Mesothelial cell of epicardium (in vitro differentiated cells): ENCODE measurements at places on chromosomes 7 and 10. TPM values are rescaled to one million over a fixed set of nuclear protein-coding genes. Genes with fewer than 3 reads are reported as not detected.

Gene RBM20
- total RNA-seq = 20.5 to 23.3 TPM (median 20.7 TPM) in 3 replicates

DNA sequence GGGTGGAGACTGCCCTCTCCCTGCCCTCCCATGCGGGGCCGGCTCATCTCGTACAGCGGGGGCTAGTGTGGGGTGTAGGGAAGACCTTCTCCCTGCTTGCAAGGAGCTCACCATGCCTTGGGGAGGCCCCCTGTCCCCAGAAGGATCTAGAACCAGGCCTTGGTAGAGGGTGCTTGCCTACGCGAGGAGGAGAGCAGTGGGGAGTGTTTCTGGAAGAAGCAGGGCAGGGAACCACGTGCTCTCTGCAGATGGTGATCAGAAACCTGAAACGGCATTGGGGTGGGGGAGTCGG, 2.7 kb downstream of the MAFK start:
- no peak for DNase-seq

Gene DEPP1
- 8.0 to 11.1 TPM (median 10.1 TPM) in 3 replicates for total RNA-seq

DNA sequence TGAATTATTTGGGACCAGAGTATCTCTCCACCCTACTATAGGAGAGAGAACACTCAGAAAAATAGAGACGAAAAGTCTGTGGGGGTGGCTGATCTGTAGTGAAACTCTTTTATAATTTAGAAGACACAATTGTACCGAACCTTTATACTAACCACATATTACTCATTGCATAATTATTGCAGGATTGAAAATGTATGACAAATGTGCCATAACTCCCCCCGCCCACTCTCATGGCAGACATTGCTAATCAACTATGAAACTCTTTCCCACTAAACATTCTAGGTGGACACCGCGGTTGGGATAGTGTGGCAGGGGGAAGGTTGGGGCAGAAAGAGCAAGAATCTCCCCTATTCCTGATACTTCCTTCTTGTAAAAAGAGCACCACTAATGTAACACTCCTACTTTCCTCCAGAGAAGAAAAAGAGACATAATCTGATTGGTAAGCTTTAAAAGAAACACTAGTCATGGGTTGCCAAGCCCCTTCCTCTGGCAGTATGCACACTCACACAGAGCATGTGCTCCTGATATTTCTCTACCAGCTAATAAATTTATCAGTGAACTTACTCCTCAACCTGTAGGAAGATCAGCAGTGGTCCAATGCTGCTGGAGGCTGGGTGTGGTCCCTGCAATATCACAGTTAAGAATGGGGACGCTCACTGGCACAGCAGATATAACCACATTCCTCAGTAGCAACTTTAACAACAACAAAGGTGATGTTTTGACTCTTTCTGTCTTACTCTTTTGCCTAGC, 18.7 kb upstream of the ARID5B start:
- no peak for DNase-seq

GRCh38 chr7:137684776-137685175, 162.0 kb downstream of the DGKI start:
- no peak for DNase-seq

Gene FAM25A
- total RNA-seq = not detected in 3 replicates

Gene ALOX5
- 8.6 to 10.6 TPM (median 9.6 TPM) in 3 replicates for total RNA-seq

DNA sequence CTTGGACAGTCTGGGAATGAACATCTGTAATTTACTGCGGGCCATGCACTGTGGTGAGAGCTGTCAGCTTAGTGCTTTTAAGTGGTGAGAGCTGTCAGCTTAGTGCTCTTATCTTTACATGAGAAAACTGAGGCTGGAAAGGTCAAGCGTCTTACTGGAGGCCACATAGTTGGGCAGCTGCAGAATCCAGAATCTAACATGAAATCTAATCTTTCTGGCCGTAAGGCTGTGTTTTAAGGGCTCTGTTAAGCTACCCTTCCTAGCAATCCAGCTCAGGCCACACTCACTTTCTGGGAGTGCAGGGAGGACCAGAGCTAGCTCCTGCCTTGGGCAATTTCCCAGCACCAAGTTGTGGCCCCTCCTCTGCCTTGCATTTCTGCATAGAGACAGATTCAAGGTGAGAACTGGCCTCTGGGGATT, 70.2 kb downstream of the SORCS3 start:
- no peak for DNase-seq

GRCh38 chr7:116772423-116772863, 89.9 kb upstream of the CAPZA2 start:
- no peak for DNase-seq

- no peak for DNase-seq
These were observed 14.1 kb upstream of the LAMB1 start for GRCh38 chr7:108016841-108017775.

Gene SCD
- total RNA-seq = 157 to 162 TPM (median 159 TPM) in 3 replicates

DNA sequence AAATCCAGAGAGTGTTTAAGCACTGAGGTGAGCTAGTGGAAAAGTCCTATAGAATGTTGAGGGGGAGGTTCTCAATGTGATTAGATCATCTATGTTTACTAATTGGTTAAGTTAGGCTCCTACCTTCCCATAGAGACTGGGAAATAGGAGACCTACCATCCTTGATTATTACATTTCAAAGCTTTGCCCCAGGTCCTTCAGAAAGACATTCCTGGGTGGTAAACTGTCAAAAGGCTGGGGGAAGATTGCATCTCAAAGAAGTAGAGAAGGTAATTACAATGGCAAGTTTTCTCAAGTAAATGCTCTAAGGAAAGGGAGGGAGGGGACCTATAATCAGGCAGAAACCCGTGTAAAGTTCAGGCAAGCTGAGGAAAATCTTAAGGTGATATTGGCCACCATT, 247.8 kb upstream of the SMIM30 start:
- DNase-seq = no peak

GRCh38 chr7:158587162-158588084, at the start of gene PTPRN2:
TSS of gene PTPRN2 (minus strand) at chr7:158587823.
- peak; percentile 75 for DNase-seq

- no peak for DNase-seq
These were observed 58.9 kb upstream of the STRIP2 start for GRCh38 chr7:129375141-129375938.

- no peak for DNase-seq
These were observed 19.6 kb downstream of the AKR1C1 start for GRCh38 chr10:4982764-4983226.

- no peak for DNase-seq
These were observed 810.2 kb downstream of the CNTNAP2 start for GRCh38 chr7:146926841-146927240.

DNA sequence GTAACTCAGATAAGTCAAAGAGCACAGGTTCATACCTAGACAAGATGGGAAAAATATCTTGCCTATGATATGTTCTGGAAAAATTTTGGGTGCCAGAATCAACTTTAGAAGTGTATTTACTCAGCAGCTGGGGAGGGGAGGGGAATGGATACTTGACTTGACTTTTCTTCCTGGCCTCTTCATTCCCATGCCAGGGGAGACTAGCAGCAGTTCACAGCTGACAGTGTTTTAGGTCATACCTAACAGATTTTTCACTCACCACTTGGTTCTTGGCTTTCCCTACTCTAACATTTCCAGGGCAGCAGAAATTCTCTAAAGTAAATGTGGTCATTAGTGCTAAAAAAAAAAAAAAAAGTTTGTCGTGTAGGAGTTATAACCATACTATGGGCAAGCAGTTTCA, 46.3 kb downstream of the TAS2R16 start:
- no peak for DNase-seq

DNA sequence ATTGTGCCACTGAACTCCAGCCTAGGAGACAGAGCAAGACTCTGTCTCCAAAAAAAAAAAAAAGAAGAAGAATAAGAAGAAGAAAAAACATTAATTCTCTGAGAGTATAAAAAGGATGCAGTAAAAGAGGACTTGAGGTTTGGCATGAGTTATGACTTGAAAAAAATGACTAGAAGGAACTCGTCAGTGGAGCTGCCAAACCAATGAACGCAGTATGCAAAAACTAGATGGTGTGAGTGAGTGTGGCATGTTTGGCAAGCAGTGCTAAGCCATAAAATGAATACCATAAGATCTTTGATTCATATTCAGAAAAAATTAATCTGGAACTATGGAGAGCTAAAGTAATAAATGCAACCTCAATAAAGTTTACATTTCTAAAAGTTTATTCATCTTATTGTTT, 68.6 kb upstream of the MEOX2 start:
- no peak for DNase-seq

Gene NEUROD6
- total RNA-seq = not detected in 3 replicates

Gene SPDYE8
- 0.11 TPM in 1 of 3 replicates, not detected in the others for total RNA-seq

GRCh38 chr7:133556048-133556447, 303.2 kb downstream of the EXOC4 start:
- DNase-seq = no peak

Gene ATOH7
- 0.18 to 0.70 TPM (median 0.38 TPM) in 3 replicates for total RNA-seq

GRCh38 chr10:104899779-104900178, 258.7 kb downstream of the SORCS3 start:
- DNase-seq = no peak

DNA sequence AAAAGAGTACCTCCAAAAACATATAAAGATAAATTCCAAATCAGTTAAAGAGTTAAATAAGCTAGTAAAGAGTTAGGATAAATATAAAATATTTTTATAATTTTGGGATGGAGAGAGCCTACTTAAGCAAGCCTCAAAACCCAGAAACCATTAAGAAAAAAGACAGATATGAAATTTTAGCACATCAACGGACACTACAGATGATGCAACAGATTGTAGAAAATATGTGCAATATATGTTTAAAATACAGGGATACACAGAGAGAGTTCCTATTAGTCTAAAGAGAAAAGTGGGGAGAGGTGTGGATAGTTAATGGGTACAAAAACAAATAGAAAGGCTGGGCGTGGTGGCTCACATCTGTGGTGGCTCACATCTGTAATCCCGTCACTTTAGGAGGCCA, 23.6 kb upstream of the USP54 start:
- no peak for DNase-seq

Gene LIPN
- not detected in 3 replicates for total RNA-seq

Gene RAMP3
- total RNA-seq = not detected in 3 replicates

Gene SLC39A12
- not detected in 3 replicates for total RNA-seq

Gene FXYD4
- total RNA-seq = not detected in 3 replicates

DNA sequence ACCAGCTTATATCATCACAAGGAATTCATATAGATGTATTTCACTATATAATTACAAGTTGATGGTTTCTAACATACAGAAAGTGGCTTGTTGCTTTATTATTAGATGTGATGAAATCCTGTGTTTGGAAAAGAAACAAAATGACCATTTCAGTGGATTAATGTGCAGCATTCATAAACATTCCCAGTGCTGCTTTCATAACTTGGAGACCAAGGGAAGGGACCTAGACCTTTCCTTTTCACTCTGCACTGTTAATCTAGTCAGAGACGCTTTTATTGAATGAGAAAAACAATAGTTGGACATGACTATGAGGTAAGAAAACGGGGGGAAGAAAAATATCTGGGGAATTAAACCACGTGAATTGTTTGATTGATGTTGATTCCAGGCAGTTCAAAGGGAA, 160.0 kb downstream of the HDAC9 start:
- DNase-seq = no peak

Gene PTPRE
- 2.0 to 2.6 TPM (median 2.1 TPM) in 3 replicates for total RNA-seq

- DNase-seq = no peak
These were observed 30.6 kb downstream of the LMTK2 start for GRCh38 chr7:98137134-98137825.

DNA sequence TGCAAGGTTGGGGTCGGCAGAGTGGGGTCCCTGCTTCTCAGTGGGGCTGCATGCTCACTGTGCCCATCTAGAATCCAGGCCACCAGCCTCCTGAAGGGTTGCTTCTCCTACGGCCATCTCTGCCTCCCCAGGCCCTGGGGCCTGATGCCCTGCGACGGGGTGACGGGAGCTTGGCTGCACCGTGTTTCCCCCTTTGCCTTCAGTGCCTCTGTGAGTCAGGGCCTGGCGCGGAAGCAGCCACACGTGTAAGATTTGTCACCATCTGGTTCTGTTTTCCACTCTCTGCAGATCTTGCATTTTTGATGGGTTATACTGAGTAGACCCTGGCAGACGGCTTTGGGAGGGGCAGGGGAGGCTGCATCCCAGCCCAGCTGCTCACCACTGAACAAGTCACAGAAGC, 7.2 kb downstream of the ADAMTS14 start:
- DNase-seq = no peak

DNA sequence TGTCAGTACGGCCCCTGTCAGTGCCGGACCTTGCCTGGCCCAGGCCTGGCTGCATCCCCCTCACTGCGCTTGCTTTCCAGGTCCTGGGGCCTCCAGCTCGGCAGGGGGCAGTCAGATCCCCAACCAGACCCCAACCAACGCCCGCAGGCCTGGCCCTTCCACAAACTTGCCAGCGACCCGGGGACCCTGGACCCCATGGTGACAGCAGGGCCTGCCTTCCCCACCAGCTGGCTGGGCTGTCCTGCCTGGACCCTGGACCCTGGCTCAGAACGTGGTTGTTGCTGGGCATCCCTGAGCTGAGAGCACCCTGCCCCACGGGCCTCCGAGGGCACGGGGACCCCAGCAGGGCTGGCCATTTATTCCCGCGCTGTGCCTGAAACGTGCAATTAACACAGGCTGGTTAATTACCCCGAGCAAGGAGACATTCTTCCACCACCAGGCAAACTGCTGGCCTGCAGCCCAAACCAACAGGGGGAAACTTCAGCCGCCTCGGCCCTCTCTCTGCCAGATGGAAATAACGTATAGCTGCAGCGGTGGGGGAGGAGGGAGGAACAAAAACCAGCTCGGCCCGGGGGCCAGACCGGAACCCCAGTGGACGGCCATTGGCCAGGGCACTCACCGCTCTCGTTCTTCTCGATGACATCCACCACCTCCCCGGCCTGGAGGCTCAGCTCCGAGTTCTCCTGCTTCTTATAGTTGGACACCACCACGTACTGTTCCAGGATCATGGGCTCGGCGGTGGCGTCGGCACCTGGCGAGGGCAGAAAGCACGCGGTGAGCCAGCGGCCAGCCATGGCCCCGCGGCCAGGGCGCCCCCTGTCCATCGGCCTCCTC, 167.1 kb downstream of the NEURL1 start:
- no peak for DNase-seq

Gene DNAJB12
- 31.4 to 35.3 TPM (median 32.1 TPM) in 3 replicates for total RNA-seq

Gene GPR26
- not detected in 3 replicates for total RNA-seq

Gene LIPJ
- total RNA-seq = 0.18 to 0.47 TPM (median 0.22 TPM) in 3 replicates

DNA sequence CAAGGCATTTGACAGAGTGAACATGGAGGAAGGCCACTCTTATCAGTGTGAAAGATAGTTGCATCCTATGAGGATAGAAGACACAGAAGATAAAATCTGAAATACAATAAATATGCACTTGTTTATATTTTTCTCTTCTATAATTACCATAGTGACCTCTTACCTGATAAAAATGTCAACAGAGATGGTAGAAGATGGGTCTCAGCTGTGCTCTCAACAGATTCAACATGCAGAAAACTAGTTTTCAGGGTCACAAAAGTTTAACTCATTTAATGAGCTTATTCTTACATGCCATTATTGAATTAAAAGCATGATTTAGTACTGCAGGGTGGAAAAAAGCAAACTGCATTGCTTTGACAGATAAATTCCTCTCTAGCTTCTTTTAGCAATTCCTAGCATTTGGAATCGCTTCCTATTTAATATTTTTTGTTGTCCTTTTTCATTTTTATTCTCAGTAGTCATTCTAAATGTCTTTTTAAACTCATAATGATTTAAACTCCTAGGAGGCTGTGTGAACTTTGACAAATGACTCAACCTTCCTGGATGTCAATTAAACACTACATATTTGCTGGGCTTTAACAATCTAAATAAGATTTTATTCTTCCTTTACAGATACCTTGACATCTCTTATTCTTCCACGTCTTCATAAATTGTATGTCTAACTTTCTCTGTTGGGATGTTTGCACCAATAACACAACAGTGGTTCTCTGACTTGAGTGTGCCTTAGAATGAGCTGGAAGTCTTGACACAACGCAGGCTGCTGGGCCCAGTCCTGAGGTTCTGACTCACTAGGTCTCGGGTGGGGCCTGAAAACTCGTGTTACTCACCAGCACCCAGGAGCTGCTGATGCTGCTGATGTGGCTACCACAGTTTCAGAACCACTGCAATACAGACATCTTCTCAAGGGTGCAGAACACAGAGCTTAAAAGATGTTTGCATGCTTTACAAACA, 565.5 kb upstream of the IGFBP3 start:
- DNase-seq = no peak
